Suppressor macrophage treated with lipopolysaccharide for 4 hours (primary cell): ENCODE measurements at places on chromosomes 1 and 21.
A peak's percentile ranks its signal among the peaks of the same experiment; 100 is the strongest.

GRCh38 chr1:186965847-186966246, 137.1 kb downstream of the PLA2G4A start:
- DNase-seq = no peak

GRCh38 chr1:195608883-195609282, 999.4 kb downstream of the KCNT2 start:
- no peak for DNase-seq

- DNase-seq = no peak
Observed at GRCh38 chr1:205519541-205520131, 15.2 kb downstream of the CDK18 start.

DNA sequence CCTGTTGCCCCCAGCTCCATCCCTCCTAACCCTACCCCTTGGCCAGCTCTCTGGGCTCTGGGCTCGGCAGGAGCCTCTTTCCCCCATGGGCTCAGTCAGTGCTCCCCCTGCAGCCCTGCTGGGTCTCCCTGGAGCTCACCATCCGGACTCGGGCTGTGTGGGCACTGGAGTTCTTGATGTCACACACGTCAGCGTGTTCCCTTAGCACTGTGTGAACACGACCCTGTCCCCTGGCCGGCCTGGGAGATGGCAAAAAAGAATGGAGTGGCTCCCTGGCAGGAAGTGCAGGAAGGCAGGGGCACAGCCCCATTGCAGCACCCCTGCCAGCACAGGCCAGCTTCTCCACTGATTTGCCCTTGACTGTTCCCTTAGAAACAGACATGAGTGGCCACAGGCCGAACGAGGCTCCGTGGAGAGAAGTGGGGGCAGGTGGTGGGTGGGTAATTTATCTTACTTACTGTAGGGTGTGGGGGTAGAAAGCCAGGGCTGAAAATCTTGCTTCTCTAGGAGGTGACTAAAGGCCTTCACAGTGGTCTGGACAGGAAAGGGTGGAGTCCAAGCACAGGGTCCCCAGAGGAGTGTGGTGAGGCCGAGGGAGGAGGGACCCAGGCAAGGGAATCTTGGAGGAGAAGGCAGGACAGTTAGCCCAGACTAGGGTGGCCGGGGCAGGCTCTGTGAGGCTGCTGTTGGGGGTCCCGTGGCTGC, 381.7 kb upstream of the VAMP3 start:
- DNase-seq = no peak

DNA sequence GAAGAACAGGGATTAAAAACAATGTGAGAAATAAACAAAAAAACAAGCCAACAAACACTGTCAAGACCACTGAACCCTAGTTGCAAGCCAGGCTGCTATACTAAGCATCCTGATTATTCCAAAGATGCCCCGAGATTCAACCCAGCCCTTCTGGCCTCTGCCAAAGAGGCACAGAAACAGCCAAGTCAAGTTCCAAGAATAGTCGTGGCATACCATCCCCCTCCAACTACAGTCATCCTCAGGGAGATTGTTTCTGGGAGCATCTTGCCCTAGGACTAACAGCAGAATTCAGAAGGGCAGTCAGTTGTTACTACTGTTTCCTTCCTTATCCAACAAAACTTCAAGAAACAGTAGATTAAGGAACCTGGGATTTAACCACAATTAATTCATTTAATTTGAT, 52.3 kb downstream of the ABL2 start:
- DNase-seq = no peak

DNA sequence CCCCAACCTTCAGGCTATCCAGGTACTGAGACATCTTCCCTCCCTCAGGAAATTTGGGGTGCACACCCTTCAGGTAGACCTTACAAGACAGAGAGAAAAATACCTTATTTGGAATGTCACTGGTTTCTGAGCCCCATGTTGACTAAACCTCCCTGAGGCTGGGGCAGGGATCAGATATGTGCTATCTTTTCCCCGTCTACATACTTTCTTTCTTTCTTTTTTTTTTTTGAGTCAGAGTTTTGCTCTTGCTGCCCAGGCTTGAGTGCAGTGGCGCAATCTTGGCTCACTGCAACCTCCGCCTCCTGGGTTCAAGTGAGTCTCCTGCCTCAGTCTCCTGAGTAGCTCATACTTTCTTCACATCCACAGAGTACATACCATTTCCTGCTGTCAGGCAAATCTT, 1.6 kb downstream of the CYB5R1 start:
- DNase-seq = no peak

DNA sequence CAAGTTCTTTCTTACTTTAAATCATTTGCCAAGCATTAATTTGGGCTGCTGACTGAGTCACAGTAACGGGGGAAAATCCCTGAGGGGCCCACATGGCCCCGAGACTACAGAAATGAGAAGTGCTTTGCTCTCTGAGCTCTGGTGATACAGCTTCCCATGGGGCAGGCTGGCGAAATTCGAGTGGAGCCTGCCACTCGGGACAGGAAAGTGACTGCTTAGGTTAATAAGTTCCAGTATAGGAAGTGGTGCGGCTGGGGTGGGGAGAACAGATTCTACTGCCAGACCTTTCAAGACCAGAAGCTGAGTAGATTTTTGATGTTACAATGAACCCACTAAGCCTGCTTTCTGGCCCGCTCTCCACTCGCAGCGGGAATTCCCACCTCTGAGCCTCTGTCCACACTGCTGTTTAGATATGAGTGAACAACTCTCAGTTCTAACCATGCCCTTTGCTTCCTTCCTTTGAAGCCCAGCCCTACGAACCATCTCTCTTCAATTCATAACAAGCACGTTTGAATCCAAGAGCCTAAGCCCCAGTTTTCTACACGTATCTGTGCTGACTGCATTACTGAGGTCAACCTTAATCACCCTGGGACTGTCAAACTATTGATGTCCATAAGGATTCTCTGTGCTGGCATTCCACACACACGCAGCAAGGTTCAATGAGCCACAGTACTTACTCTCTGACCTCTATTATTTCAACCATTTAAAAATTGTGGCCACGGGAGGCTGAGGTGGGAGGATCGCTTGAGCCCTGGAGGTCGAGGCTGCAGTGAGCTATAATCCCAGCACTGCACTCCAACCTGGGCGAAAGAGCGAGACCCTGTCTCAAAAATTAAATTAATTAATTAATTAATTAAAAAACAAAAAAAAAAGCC, 9.6 kb downstream of the ZBTB17 start:
- peak; percentile 98 for DNase-seq

DNA sequence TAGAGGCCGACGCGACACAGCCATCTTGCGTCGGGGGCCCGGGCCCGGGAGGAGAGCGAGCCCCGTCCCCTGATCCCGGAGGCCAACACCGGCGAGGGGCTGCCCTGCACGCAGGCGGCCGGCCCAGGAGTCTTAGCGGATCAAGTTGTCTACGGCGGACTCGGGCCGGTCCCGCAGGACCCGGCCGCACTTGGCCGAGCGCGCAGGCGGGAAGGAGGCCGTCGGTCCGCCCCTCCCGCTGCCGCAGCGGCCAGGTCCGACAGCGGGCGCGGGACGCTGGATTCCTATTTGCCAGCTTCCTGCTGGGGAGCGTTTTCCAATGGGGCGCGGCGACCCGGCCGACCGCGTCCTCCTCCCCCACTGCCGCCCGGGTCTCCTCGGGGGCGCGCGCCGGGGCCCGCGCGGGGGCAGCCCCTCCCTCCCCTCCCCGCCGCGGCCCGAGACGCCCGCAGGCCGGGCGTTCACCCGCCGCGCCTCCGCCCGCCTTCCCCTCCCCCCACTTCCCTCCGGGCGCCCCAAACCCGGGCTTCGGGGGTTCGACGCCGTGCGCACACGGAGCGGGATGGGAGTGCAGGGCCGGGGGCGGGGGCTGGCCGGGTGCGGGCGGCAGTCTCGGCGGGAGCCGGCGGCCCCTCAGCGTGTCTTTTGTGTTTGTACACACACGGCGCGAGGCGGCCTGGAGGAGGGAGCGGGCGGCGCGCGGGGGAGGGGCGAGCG, 517 bp upstream of the H3-3A start:
- peak; percentile 74 for DNase-seq

- DNase-seq = no peak
Observed at GRCh38 chr1:48775831-48776392, 779 bp downstream of the BEND5 start.

GRCh38 chr21:24895885-24896734, 711.2 kb downstream of the MRPL39 start:
- peak; percentile 3 for DNase-seq

- no peak for DNase-seq
Observed at GRCh38 chr1:200027264-200027823, at the start of gene NR5A2. TSS of gene NR5A2 (plus strand) at chr1:200027710. CDS start at chr1:200027848, 138 bp downstream.

DNA sequence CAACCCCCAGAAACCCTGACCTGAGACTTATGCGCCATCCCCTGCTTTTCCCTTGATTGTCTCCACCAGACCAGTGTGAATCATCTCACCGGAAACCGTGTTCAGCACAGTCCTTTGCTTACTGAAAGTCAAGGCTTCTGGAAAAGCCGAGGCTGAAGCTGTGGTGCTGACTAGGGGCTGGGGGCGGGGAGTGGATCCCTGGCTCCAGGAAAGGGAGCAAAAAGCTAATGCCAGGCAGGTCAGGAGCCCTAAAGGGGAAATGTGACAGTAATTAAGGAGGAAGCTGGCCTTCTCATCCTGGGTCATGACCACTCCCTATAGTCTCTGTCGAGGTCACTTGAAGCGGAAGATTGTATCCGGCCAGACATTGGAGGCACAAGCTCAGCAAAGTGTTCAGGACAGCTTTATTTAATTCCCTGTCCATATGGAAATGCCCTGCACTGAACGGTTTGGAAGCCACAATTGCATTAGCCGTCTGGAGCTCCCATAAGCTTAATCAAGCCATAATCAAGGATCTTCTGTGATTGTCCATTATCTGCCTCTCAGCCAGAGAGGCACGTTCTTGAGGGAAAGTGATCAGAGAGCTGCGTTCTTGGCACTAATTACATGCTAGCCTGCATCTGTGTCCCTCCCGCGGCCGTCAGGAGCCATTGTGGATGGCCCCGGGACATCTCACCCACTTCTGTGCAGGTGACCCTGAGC, 403.6 kb downstream of the RRAGC start:
- no peak for DNase-seq

DNA sequence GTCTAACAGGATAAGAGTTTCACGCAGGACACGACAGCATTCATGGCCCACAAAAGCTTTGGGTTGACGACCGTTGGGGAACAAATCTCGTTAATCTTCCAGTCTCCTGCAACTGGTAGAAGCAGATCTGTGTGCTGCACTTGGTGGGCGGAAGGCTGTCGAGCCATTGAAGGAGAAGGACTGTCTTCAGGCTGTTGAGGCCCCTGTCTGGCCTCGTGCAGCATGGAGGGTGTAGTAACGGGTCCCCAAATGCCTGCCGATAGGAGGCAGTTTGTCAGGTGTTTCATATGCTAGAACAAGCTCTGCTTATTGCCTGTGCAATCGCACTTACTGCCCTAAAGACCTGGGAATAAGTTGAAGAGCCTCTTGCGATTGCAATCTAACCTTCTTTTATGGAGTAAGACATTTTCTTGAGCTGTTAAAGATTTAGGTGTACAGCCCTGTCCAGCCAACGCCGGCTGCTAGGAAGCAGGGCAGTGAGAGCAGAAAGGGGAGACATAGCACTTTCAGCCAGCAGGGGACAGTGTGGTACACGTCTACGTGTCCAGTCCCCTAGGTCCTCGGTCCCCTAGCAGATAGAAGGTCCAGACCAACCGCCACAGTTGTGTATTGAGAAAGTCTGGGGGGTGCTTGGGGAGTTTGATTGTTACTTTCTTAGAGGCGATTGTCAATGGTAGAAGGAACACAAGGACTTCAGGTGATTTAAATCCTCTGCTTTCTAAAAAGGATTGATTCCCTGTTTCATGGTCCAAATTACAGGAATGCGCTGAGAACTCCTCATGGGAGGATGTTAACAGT, 102.3 kb upstream of the TMPRSS2 start:
- peak; percentile 78 for DNase-seq

DNA sequence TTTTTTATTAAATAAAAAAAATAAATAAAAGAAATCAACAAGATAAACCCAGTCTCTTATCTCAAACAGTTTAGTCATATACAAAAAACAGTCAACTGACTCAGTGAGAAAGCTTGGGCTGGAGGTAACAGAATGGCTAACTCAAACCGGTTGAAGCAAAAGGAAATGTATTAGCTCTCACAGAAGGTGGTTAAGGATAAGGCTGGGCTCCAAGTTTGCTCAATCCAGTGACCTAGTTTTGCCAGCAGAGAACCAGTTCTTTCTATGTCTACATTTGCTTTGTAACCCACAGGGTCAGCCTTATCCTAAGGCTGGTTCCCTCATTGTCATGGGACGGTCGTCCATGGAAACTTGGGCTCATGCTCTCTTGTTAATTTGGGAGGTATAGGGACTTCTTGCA, 144.5 kb upstream of the L1TD1 start:
- DNase-seq = no peak

DNA sequence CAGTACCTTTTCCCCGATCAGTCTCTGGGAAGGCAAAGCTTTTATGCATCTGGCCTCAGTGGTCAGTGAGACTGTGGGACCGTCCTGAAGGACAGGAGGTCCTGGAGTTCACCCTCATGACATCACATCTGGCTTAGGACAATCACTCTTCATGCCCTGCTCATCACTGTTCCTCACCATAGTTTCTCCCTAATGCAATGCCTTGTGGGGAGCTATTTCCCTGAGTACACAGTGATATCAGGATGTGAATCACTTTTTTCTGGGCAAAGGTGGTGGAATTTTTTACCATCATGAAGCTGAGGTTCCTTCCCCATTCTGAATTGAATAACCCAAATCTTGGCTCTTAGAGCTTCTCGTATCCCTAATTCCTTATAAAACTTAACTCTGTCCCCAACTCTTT, 34.8 kb upstream of the CFAP126 start:
- no peak for DNase-seq

DNA sequence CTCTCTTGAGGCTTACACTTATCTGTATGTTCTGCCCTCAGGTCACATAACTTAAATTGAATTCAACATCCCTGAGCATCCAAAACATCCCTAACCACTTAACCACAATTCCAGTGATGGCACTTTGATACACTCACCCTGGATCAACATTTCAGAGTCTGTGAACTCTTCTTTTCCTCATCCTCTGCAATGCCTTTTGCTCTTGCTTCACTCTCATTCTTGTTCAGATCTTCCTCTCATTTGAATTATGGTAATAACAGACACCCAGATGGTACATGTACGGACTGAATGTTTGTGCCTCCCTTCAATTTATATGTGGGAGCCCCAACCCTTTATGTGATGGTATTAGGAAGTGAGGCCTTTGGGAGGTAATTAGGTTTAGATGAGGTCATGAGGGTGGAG, 33.4 kb downstream of the PTGER3 start:
- DNase-seq = no peak

- DNase-seq = peak; percentile 89
Observed at GRCh38 chr1:181043025-181043888, 9.5 kb downstream of the MR1 start.

GRCh38 chr1:65166572-65167305, 18.7 kb downstream of the AK4 start:
- peak; percentile 27 for DNase-seq

- DNase-seq = no peak
Observed at GRCh38 chr1:227887697-227888403, 59.9 kb downstream of the WNT9A start.

DNA sequence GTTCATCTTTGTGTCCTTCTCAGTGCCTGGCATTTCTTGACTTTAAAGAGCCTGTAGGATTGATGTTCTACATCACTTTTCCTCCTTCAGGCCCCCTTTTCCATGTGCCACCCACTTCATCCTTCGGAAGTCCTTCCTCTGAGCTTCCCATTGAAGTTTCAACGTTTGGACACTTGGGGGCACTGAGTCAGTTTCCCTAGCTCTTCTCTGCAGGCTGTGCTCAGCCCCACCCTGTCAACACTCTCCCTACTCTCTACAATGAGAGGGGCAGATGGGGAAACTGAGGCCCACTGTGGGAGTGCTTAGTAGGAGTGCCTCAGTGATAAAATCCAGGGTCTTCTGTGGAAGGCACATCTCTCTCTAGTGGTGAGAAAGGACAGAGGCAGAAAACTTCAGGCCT, 11.9 kb downstream of the KCNJ10 start:
- DNase-seq = peak; percentile 18
